Stimulated activated CD4-positive, alpha-beta T cell treated with anti-CD3 and anti-CD28 coated beads, Interleukin-12 subunit alpha, Interleukin-12 subunit beta, amount 100 ng/mL, for 24 hours (primary cell): ENCODE measurements at places on chromosomes 5 and 9.

DNA sequence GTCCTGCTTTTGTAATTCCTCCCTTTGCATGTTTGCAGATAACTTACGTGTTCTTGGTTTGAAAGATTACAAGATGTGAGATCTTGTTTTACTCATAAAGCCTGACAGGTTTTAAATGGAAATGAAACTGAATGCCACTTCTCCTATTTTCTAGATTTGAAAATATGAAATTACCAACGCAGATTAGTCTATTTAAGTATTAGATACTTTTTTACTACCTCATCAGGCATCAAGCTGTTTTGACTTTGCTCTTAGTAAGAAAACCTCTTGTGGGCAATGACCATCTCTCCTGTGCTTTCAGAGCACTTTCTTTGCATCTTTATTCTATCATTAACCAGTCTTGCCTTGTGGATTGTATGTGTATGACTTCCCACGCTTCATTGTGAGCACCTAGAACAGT is 3.5 kb downstream of the DMXL1 start:
- no peak for DNase-seq

- no peak for DNase-seq
These were observed 348.3 kb downstream of the ICE1 start for GRCh38 chr5:5770825-5771224.

- no peak for DNase-seq
These were observed 35.2 kb upstream of the LPCAT1 start for GRCh38 chr5:1558944-1559343.

GRCh38 chr9:136714096-136714892 is 1.9 kb downstream of the DIPK1B start:
- DNase-seq = no peak

DNA sequence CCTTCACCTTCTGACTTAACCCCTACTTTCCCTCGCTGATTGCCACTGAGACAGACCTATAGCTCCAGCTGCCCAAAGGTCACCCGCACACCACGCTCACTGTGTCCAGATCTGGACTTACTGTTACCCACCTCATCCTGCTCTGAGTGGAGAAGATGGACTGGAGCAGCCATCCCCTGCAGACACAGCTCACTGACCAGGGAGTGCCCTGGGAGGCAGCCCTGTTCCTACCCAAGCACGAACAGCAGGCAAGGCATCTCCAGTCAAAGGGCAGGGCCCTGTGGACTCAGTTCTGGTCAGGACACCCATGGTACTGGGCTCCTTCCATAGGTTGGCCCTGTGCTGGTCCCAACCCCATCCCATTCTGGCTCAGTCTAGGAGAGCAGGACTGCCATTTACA is 9.5 kb upstream of the BARX1 start:
- DNase-seq = no peak

GRCh38 chr9:127977884-127978647 is 2.7 kb downstream of the EEIG1 start:
- DNase-seq = no peak

- no peak for DNase-seq
These were observed 425.6 kb upstream of the PTPRD start for GRCh38 chr9:11038366-11038765.

- no peak for DNase-seq
These were observed 43.1 kb downstream of the CAMK2A start for GRCh38 chr5:150246429-150246828.

DNA sequence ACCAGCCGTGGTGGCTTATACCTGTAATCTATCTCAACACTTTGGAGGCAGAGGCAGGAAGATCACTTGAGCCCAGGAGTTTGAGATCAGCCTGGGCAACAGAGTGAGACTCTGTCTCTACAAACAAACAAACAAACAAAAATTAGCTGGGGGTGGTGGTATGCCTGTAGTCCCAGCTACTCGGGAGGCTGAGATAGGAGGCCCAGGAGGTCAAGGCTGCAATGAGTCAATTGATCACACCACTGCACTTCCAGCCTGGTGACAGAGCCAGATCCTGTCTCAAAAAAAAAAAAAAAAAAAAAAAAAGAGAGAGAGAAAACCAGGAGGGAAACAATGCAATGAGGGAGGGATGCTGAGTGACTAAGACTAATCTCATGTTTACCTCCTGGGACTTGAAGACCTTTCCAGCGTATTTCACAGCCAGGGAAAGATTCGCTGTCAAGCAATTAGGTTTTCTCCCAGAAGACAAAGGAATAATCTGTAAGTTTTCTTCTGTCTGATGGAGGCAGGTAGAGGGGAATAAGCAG is 51.1 kb upstream of the MIER3 start:
- DNase-seq = no peak

GRCh38 chr5:175728885-175729828 is 71.3 kb downstream of the HRH2 start:
- no peak for DNase-seq

DNA sequence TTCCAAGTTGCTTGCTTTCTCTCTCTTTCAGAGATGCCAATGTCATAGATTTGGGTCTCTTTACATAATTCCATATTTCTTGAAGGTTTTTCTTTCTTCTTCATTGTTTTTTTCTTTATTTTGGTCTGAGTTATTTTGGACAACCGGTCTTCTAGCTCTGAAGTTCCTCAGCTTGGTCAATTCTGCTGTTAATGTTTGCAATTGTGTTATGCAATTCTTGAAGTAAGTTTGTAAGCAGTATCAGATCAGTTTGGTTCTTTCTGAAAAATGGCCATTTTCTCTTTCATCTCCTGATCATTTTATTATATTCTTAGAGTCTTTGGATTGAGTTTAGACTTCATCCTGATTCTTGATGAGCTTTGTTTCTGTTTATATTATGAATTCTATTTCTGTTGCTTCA is 16.4 kb upstream of the PRDM9 start:
- no peak for DNase-seq

DNA sequence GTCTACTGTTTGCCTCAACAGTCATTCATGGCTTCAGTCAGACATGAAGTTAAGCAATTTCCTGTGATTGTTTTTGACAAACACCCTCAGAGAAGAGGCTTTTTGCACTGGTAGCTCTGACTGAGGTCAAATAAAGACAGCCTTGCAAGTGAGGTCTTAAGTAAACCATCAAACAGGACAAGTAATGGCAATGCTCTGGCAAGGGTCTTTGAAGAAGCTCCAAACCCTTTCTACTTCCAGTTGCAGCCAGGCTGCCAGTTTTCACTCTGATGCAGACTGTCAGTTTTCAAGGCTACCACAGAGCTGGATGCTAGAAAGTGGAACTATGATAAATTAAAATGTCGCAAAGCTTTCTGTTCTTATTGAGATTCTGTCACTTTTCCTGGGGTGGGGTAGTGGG is 421.5 kb upstream of the PTGER4 start:
- DNase-seq = no peak

- no peak for DNase-seq
These were observed 310.8 kb downstream of the PDE4D start for GRCh38 chr5:59582746-59583145.

GRCh38 chr9:72390907-72391306 is 25.9 kb upstream of the ZFAND5 start:
- no peak for DNase-seq

DNA sequence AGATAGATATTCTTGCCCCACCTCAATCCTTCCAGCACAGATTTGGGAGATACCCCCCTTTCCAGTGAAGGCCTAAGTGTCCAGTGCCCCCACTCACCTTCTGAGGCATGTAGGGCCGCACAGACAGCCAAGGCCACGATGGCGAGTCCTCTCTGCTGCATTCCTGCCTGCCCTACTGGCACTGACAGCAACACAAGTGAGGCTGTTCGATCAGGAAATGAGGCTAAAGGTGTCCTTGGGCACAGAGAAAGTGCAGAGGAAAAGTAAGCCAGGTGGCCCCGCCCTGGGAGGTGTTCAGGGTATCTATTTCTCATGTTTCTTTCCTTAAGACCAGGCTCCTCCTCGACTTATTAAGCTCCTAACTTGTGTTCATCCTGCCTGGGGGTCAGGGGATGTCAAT is at the start of gene CCL28:
CCL28 (minus strand) TSS at position 236 of the 400 bp plus-strand sequence; CDS start at position 161, 75 bp downstream.
- DNase-seq = no peak

DNA sequence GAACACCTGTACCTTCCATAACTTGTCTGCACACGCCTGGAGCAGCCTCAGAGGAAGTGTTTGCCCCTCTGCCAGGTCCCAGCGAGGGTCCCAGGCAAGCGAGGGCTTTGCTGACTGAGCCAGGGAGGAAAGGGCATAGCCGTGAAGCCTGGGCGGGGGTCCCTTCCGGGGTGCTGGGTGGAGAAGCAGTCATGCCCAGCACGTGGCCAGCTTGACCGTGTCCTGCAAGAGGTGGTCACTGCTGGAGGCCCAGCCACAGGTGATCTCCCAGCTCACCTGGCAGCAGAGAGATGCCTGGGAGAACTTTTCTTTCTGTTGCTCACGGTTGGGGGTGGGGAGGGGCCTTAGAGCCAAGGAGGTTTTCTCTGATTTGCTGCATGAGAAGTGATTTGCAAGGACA is 195.3 kb downstream of the CACNA1B start:
- DNase-seq = no peak

DNA sequence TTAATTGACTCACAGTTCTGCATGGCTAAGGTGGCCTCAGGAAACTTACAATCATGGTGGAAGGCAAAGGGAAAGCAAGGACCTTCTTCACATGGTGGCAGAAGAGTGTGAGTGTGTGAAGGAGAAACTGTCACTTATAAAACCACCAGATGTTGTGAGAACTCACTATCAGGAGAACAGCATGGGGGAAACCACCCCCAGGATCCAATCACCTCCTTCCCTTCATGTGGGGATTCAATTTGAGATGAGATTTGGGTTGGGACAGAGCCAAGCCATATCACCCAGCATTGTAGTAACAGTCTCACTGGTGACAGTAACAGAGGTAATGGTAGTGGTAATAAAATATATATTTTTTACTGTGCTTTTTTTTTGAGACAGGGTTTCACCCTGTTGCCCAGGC is 18.1 kb downstream of the ZBTB5 start:
- no peak for DNase-seq

GRCh38 chr9:99749641-99750040 is 72.0 kb upstream of the NR4A3 start:
- DNase-seq = no peak

- no peak for DNase-seq
These were observed 135.9 kb upstream of the OTULINL start for GRCh38 chr5:14445576-14446290.

GRCh38 chr5:178272591-178272990 is 40.0 kb upstream of the PHYKPL start:
- DNase-seq = no peak

GRCh38 chr9:91720313-91720712 is 229.7 kb downstream of the ROR2 start:
- DNase-seq = no peak

DNA sequence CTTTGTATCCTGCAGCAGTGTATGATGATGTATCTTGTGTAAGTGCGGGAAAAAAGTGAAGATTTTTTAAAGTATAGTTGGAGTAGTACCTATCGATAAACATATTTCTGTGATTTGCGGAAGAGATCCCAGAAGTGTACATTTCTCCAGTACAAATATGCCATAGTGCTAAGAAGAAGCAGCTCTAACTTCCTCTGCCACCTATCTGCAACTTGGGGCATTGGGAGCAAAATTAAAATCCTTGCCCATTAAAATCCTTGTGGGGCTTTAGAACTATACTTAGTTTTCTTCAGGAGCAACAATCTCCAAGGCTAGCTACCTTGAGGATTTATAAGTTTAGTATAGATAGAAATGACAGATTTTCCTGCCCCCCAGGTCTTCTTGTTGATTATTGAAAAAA is 123.7 kb downstream of the VCAN start:
- DNase-seq = no peak

GRCh38 chr5:151023651-151024050 is 3.3 kb downstream of the GPX3 start:
- DNase-seq = no peak

GRCh38 chr9:7212101-7212500 is 454.3 kb downstream of the KDM4C start:
- no peak for DNase-seq

- no peak for DNase-seq
These were observed 228.1 kb downstream of the FANCC start for GRCh38 chr9:95089257-95090022.

- DNase-seq = no peak
These were observed 29.9 kb downstream of the NFX1 start for GRCh38 chr9:33320230-33320567.

- no peak for DNase-seq
These were observed 18.3 kb downstream of the RALGPS1 start for GRCh38 chr9:126932871-126933321.

GRCh38 chr5:140109018-140109758 is 4.7 kb upstream of the PURA start:
- DNase-seq = no peak

DNA sequence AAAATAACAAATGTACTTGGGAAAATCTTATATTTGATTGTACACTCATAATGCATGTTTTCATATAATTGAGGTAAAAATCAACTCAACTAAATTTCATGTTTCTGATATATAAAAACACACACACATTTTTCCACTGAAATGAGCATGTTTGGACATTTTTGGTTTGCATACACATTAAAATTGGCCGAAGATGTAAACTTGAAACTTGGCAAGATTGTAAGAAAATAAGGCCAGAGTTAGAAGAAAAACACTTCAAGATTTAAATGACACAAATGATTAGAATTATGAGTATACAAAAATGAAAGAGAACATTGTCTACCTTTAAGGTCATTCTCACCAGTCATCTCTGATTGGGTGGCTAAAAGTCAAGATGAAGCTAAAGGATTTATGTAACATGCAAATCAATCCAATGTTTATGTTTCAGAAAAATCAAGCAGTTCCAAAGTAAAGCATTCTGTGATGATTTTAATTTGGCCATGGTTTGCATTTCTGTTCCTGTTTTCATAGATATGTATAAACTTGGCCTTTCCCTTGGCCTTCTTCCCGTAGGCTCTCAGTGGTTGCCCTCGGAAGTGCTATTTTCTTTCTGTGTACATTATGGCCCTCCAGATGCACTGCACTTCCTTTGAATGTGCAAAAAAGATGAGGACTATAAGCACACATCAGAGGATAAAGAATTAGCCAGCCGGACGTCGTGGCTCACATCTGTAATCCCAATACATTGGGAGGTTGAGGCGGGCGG is 1105.4 kb upstream of the DMAC1 start:
- no peak for DNase-seq

DNA sequence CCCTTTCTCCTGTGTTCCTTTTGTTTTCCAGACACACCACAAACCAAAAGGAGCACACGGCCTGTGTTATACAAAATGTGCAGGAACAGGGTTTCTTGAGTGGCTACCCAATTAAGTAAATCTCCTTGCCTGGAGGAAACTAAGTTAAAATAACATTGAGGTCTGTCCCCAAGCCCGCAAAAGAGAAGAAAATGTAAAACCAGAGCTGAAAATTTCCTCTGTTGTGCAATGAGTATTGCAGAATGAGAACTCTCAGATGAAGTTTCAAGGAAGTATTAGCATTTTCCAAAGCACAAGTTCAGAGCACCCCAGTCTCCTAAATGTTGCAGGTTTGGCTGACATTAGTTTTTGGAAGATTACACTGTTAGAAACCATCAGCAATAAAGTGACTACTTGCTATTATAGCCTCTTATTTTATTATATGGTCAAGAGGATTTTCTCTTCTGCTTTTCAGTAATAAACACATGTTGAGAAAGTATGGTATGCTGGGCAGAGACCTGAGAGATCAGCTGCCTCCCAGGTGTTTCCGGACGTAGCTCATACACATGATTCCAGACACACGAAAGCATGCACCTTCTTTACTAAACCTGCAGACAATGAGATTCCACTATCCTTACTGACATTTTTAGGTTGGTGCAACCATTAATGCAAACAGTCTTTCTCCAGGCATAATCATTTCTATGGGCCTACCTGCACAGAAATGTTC is 161.3 kb downstream of the SNCAIP start:
- no peak for DNase-seq
